ENCODE measurements at places on chromosomes 11 and 22. TPM values are rescaled to one million over a fixed set of nuclear protein-coding genes. Genes with fewer than 3 reads are reported as not detected.

Gene PDGFB
- 0.32 TPM for total RNA-seq

Gene YIF1A
- 99.6 TPM for total RNA-seq

Gene FAM118B
- 28.8 TPM for total RNA-seq

Gene BEST1
- total RNA-seq = 3.8 TPM

Gene NAALAD2
- total RNA-seq = 0.22 TPM

Gene ENTHD1
- under 0.01 TPM for total RNA-seq

Gene LMO2
- total RNA-seq = 0.65 TPM

Gene GTPBP1
- 19.1 TPM for total RNA-seq

Gene SCARF2
- 19.0 TPM for total RNA-seq

Gene GNG3
- total RNA-seq = not detected

Gene OR51B4
- total RNA-seq = not detected

Gene MS4A14
- not detected for total RNA-seq

Gene ARHGEF17
- 39.6 TPM for total RNA-seq

Measured in articular chondrocyte of knee joint (primary cell).